ENCODE measurements at places on chromosomes 4 and X.

GRCh38 chr4:147582386-147583060 is 34.7 kb upstream of the TMEM184C start:
- DNase-seq = no peak

GRCh38 chrX:56068274-56068758 is 163.8 kb upstream of the KLF8 start:
- DNase-seq = no peak

GRCh38 chrX:17485391-17485790 is 110.4 kb downstream of the NHS start:
- DNase-seq = no peak

GRCh38 chr4:15398732-15399131 is 29.1 kb upstream of the C1QTNF7 start:
- no peak for DNase-seq

DNA sequence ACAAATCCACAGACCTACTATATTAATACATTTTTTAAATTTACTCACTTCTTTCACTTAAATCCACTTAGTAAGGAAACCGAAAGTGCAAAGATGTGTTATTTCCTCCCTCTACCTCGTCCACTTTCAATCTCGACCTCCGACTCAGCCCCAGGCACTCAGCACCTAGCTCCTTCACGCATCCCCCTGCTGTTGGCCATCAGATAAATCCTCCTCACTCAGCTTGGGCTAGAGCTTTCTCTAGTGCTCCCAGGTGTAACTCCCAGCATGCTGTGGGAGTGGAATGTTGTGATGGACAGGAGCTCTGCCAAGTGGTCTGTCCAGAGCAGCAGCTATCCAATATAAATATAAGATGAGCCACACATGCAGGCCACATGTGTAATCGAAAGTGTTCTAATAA is 26.7 kb upstream of the TEC start:
- no peak for DNase-seq

DNA sequence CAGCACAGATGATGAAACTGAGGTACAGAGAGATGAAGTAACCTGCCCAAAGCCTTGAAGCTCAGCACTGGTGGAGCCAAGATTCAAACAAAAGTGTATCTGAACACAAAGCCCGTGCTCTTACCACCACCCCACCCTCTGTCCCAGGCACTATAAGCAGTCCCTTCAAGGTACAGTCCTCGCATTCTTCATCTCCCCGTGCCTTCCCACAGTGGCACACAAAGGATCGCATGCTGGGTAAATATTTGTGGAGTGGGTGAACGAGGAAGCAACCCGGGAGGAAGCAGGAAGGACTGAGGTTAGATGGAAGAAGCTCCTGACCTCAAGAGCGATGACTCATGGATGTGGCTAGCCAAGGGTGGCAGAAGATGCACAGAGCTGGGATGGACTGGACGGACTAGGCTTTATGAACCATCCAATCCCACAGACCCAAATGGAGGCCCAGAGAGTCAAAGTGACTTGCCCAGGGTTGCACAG is 18.4 kb downstream of the IQSEC2 start:
- DNase-seq = no peak

- DNase-seq = no peak
Observed at GRCh38 chrX:128436397-128437103, 384.3 kb upstream of the ACTRT1 start.

DNA sequence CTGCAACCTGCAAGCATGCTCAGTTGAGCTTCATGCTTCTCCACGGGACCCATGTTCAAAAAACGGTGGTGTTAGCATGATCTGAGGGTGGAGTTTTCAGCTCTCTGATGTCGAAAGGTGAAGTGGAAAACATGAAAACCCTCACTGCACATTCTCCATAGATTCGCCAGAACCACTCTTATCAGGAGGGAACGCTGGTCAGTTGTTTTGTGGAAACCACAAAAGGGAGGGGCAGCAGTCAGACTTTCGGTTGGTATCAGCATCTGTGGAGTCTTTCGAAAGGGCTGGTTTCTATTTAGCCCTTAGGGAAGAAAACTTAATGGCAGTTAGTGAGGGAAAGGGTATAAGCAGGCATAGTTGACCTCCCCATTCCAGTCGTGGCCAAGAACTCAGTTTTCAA is 12.6 kb downstream of the PPA2 start:
- no peak for DNase-seq

DNA sequence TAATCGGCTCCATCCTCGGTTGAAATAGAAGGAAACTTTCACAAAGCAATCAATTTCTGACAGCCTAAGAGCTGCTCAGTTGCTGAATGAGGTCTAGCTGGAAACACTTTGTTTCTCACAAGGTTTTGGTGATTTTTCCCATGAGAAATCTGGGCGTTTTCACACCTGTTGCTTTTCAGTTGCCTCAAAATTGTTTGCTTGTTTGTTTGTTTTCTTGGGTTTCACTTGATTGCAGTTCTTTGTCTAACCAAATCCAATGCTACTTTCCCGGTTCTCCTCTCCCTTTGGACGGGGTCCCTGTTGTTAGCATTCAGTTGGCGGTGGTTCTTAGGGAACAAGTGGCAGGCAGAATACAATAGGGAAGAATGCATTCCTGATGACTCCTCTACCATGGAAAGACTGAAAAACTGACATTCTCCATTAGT is 135.5 kb downstream of the PALLD start:
- DNase-seq = no peak

- no peak for DNase-seq
Observed at GRCh38 chr4:40149960-40150385, 46.9 kb upstream of the RHOH start.

GRCh38 chr4:54227256-54228055 is 1.6 kb upstream of the PDGFRA start:
- DNase-seq = no peak

DNA sequence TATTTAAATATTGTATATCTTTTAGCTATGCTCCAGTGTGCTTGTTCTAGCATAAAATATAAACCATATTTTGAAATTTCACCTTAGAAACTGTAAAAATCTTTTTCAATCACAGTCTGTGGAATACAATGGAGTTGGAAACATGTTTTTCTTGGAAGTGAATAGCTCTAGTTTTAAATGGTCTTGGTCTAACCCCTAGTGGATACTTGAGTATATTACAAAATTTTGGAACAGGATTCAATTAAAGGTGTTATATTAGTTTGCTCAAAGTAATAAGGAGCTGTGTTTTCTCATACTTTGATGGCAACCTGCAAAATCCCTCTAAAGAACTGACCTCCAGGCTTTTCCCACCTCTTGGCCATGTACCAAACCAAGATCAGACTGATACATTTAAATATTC is 48.2 kb downstream of the STK26 start:
- no peak for DNase-seq

DNA sequence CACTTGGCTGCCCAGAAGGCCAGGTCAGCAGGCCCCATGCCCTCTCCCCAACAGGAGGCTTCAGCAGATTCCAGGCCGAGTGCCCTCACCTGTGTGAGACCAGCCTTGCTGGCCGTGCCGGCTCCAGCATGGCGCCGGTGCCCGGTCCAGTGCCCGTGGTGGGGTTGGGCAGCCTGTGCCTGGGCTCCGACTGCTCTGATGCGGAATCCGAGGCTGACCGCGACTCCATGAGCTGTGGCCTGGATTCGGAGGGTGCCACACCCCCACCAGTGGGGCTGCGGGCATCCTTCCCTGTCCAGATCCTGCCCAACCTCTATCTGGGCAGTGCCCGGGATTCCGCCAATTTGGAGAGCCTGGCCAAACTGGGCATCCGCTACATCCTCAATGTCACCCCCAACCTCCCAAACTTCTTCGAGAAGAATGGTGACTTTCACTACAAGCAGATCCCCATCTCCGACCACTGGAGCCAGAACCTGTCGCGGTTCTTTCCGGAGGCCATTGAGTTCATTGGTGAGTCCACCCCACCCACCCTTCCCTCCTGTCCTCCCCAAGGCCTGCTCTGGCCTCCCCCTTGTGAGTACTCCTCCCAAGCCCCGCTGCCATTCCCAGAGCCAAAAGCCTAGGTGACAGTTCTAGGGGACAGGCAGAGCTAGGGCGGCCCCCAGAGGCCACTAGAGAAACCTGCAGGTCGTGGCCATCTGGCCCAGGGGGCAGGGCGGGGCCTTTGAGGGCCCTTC is 2.3 kb downstream of the DUSP9 start:
- no peak for DNase-seq

- no peak for DNase-seq
Observed at GRCh38 chr4:26088433-26088928, 174.5 kb downstream of the SMIM20 start.

- DNase-seq = no peak
Observed at GRCh38 chr4:13966231-13967195, 339.0 kb upstream of the BOD1L1 start.

DNA sequence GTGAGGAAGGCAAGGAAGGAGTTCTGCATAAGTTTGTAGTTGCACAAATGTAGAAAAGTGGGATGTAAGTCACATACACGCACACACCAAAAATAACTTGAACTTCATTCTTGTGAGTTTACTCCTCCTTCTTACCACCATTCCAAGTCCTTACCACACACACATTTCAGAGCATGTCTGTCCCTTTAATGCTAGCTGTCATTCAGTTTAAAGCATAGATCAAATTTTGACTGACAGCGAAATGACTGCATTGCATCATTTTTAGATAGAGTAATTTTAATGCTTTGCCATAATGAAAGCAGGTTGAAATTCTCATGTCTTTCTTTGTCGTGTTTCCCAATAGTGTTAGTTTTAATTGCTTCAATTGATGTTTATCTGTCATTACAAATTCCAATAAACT is 629.6 kb upstream of the HTR2C start:
- DNase-seq = no peak

DNA sequence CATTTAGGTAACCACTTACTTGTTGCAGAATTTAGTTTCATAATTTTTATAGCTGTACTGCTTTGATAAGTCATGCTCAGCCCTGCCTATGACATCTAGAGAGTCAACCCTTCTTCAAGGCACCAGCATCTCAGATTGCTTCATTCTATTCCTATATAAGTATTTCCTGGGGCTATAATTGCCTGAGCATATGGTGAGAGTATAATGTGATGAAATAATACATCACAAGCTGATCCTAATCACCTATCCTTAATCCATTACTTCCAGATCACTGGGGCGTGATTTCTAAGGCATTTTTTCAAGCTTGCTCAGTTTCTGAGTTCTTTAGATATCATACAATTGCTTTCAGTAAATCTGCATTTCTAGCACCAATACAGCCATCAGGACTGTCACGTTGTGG is 200.0 kb upstream of the NPY2R start:
- no peak for DNase-seq

DNA sequence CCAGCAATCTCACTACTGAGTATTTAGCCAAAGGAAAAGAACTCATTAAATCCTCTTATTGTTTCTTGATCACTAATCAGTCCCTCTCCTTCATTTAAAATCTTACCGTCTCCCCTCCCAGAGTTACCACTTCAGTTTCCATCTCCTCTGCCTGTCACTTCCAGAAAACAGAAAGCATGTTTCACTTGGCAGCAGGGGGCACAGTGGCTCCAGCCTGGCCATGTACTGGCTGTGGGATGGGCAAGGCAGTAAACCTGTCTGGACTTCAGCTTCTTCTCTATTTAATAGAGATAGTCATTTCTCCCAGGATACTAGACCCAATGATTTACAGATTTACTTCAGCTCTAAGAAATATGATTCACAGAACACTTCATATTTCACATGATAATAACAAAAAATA is 63.2 kb downstream of the CD40LG start:
- peak; percentile 2 for DNase-seq

DNA sequence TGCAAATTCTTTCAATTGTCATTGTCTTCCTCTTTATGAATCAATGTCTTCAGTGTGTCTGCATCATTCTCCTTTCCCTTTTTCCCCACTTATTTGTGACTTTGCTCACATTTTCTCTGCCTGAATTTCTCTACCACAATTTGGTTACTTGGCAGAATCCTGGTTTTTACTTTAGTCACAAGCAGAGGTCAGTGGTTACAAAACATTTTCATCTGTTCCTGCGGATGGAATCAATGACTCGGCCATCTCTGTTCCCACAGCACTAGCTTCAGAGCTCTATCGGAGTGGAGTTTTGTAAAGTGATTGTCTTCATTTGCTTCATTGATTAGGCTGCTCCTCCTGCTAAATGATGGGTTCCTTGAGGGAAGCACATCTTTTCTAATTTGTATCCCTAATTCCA is 501.3 kb upstream of the AADAT start:
- no peak for DNase-seq

DNA sequence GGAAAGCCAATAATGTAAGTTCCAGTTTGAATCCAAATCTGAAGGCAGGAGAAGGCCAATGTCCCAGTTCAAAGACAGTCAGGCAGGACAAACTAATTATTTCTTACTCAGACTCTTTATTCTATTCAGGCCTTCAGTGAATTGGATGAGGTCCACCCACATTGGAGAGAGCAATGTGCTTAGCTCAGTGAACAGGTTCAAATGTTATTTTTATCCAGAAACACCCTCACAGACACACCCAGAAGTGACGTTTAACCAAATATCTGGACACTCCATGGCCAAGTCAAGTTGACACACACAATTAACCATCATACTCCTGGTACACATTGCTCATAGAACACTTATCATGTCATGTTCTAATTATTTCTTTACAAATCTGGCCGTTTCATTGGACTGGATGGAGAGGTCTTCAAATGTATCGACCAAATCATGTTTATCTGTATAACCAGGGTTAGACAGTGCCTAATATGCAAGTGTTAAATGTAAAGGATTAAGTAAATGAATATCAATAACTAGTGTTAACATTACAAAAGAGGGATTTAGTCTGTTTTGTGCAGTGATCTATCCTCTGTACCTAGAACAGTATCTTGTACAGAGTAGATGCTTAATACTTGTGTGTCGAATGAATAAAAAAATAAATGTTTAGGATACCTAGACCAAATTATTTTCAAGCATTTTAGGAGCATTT is 27.1 kb upstream of the XK start:
- DNase-seq = no peak

DNA sequence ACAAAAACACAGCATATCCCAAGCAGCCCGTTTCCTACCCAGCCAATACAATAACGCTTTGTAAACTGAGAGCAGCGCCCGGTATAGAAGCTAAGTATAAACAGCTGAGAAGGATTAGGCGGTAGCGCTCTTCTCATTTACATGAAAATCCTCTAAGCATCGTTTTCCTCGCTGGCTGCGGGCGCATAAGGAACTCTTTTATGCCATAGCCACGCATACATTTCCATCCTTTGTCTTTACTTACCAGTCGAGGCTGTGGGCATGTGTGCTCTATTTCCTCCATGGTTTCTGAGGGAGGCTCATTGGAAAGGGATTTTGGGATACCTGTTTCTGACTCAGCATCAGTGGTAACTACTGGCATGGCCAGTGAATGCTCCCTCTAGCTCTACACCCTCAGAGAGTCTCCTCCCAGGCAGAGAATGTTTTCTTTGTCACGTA is 383 bp downstream of the PCYT1B start:
- no peak for DNase-seq

DNA sequence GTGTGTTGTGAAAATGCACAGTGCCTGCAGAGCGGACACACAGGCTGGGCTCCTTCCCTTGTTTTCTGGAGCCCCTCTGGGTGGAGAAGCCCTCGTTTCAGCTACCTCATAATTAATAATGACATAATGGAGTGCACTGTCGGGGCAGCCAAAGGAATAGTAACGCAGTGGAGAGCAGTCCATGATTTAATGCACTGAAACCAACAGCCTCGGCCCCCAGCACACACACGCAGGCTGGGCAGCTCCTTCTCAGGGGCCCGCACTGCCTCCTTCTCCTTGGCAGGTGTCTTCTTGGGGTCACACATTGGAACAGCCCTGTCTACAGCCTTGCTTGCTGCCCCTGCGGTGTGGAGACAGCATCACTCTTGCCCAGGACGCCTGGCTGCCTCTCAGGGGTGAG is 89.2 kb downstream of the DCTD start:
- DNase-seq = no peak

GRCh38 chr4:98728433-98728832 is 70.0 kb upstream of the TSPAN5 start:
- DNase-seq = peak; percentile 4

Data from occipital lobe (tissue), 3 donors.